Left kidney (tissue), 8 donors: ENCODE measurements at places on chromosomes 1 and 21. TPM values are rescaled to one million over a fixed set of nuclear protein-coding genes. Genes with fewer than 3 reads are reported as not detected.

DNA sequence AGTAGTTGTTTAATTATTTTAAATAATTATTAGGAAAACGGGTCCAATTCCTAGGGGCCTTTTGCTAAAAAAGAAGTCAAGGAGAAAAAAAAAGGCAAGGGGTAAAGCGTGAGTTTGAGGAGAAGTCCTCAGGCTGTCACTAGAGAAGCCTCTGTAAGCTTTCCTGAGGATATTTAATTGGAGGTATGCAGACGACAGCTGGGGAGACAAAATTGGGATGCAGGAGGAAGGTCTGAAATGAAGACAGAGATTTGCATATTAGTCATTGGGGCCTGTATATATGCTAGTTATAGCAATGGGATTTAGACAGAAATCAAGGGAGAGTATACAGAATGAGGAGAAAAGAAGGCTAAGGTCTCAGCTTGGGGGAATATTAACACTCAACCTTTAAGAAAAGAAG lies 8.6 kb downstream of the ATP6V1G3 start:
- DNase-seq: no peak

DNA sequence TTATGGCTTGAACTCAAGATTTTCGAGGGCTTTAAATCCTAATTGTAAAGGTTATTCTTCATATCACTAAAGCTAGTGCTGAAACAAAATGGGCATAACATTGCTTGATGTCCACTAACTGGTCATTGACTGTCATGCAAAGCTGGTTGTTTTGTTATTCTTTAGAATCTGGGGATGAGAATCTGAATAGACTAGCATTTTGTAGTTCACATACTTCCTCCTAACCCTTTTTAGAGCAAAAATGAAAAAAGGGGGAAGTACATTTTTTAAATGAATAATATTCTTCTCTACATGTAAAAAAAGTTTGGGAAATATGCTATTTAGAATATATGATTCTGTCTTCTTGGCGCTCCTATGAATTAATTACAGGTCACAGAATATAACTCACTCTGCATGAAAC lies 72.2 kb upstream of the HMCN1 start:
- no peak for DNase-seq

- no peak for DNase-seq
Measured at GRCh38 chr1:238458899-238459298, 568.2 kb upstream of the ZP4 start.

HES2 gene
- 0.78 TPM for polyA plus RNA-seq

SDHC gene
- polyA plus RNA-seq: 272 TPM

GJA4 gene
- polyA plus RNA-seq: 11.2 TPM

GRCh38 chr1:147570907-147571306 lies 29.6 kb downstream of the BCL9 start:
- no peak for DNase-seq

- no peak for DNase-seq
Measured at GRCh38 chr1:32273391-32274208, 18.3 kb upstream of the HDAC1 start.

KRTAP19-3 gene
- not detected for polyA plus RNA-seq

DIO1 gene
- polyA plus RNA-seq: 7.6 TPM
